ENCODE measurements at places on chromosomes 1 and 21.

- DNase-seq, result no peak
Measured at GRCh38 chr1:192343344-192343743, 26.6 kb downstream of the RGS21 start.

GRCh38 chr1:246527402-246528088, 20.5 kb upstream of the SMYD3 start:
- DNase-seq, result no peak

DNA sequence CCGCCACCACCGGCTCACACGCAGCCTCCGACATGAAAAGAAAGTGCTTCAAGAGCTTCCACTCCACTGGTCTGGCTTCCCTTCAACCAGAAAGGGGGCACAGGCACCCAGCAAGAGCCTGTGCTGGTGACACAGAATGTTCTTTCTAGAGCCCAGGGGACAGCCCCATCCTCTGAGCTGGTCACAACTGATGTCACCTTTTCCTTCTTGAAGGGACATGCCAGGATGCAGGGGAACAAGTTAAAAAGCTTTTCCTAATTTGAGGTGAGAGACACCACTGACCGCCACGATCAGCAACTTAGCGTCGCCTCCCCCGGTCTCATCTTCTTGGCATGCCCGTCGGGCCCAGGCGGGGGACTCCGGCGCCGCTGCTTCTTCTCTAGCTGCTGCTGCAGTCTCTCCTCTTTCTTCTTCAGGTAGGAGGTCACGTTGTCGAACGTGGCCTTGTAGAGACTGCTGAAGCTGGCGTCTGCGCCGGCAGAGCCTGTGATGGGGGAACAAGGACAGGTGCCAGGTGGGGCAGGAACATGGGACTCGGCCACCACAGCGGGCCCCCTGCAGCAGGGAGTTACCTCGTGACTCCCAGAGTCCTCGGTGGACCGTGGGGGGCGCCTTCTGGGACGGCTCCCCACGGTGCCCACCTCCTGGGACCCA, 29.5 kb downstream of the WDR4 start:
- no peak for DNase-seq

GRCh38 chr21:14716761-14717396, 170.8 kb upstream of the SAMSN1 start:
- no peak for DNase-seq

- no peak for DNase-seq
Measured at GRCh38 chr21:14259747-14260146, 43.8 kb downstream of the RBM11 start.

GRCh38 chr1:187629075-187629474, 800.3 kb downstream of the PLA2G4A start:
- DNase-seq, result no peak

GRCh38 chr1:221856228-221857093, 114.6 kb upstream of the DUSP10 start:
- no peak for DNase-seq

DNA sequence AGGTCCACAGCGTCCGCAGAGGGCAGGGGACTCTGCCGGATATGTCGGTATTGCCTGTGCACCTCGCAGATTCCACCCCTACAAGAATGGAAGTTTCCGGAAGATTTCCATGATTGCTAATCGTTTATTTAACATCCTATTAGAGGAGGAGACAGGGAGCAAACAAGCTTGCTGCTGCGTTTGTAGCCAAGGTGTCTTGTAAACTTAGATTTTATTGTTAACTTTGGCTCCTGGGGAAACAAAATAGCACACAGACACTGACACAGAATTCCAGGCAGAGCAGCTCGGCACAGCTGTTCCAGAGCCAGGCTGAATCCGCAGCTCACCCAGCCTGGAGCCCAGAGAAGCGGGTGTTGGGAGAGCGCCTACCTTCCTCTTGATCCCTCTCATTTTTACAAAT, 75.7 kb downstream of the AJAP1 start:
- no peak for DNase-seq

- DNase-seq, result no peak
Measured at GRCh38 chr21:15208786-15209185, 144.0 kb upstream of the NRIP1 start.

DNA sequence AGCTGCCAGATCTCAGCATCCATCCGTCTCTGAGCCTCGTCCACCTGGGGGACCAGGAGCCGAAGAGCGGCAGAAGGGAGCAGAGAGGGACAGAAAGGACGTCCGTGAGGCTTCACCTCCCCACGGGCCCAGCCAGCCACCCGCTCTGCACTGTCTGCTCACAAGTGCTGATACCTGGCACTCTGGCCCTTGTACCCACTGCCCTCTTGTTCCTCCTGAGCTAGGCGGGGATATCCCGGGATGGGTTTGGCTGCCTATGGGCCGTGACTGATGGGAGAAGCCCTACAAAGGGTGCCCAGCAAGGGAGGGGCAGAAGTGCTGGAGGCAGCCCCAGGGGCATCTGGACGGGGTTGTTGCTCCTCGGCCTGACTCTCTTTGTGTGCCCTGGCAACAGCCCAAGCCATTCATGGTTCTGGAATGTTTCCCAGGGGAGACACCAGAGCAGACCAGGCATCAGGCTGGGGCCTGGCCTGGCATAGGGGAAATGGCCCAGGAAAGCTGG, 57.6 kb downstream of the LDLRAD2 start:
- no peak for DNase-seq

DNA sequence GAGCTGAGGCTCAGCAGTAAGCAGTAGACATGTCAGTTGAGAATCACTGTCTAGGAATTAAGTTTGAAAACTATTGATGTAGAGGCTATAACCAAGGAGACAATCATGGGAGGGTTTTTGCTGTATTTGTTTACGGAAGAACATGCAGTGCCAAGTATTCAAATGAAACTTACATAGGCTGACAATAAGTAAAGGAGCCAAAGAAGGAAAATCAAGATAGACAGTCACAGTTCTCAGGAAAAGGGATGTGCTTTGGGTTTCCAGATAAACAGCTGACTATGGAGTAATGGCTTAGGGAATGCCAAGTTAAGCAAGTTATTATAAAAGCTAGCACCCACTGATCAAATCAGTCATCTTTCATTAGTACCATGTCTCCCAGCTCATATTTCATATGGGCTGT, 21.5 kb downstream of the GNG12 start:
- DNase-seq, result no peak

- no peak for DNase-seq
Measured at GRCh38 chr21:38898422-38899096, 92.8 kb downstream of the ETS2 start.
